Neuronal stem cell (in vitro differentiated cells): ENCODE measurements at places on chromosomes 12 and 14.

- DNase-seq: no peak
Observed at GRCh38 chr12:22828066-22828465, 203.1 kb downstream of the ETNK1 start.

DNA sequence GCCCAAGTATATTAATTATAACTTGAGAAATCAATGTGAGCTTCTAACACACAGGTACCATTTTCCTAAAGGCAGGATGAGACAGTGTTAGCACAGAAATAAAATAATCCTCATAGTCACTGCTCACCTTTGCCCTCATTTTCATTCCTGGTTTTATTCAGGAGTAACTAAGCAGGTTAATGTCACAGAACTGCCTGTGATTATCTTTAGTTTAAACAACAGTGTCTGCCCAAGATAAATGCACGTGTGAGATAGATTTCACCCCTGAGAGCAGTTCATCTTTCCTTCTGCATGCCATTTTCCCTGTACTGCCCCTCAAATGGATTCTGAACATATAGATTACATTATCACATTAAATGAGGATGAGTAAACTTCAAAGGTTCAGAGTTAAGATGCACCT lies 250.7 kb downstream of the RMST start:
- no peak for DNase-seq

DNA sequence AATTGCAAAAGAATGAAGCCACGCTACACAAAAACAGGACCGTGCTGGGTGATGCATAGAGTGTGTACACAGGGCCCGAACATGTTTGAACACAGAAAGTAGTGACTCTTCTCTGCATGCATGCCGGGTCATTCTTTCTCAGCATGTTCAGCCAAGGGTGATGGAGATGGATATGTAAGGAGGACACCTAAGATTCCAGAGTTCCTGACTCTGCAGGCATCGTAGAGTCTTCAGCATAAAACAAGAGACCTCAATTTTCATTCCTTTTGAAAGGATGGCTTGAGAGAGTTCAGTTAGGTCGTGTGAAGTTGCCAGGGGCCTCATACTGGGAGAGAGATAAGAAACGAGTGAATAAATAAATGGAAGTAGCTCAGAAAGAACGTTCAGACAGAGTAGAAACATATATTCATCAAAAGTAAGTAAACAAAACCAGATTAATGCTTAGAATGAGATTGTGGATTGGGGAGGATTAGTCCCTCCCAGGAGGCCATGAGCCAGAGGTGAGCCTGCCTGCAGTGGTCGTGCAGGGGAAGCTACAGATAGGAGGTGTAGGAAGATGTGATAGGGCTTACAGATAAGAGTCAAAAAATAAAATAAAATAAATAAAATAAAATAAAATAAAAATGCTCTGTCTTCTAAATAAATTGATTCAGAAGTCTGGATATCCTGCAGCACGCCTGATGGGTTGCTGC lies 27.6 kb upstream of the SEL1L start:
- DNase-seq: no peak

DNA sequence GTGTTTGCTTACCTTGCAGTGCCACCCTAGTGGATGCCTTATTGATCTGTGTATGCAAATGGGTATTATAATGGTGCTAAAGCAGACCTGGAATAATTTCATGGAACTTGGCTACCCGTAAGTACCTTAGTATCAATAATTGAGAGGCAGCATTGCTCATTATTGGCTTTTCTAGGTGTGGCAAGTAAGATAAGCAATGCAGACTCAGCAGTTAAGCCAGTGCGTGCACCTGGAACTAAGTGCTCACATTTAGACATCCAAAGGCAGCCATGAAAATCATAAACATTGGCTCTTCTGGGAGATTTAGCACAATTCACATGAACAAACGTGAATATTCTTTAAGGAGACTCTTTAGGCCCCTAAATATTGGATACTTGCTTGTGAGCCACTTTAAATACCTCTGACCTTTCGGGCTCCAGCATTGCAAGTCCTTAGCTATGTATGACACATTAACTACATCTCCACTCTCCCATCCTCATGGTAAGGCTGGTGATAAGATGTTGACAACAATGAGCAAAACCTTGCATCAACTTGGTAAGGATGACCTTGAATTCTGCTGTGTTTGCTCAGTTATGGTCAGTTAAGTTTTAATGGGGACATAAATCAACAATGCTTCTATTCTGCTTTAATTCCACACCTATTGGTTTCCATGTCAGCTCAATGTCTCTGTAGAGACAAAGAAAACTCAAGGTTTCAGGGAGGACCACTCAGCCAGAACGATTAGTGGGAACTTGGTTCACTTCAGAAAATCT lies 112.0 kb downstream of the SLC5A8 start:
- no peak for DNase-seq

GRCh38 chr12:690466-690865 lies 27.2 kb upstream of the NINJ2 start:
- no peak for DNase-seq

GRCh38 chr12:127270193-127270592 lies 996.8 kb upstream of the TMEM132C start:
- no peak for DNase-seq

- no peak for DNase-seq
Observed at GRCh38 chr12:96237465-96238077, 43.4 kb downstream of the ELK3 start.

DNA sequence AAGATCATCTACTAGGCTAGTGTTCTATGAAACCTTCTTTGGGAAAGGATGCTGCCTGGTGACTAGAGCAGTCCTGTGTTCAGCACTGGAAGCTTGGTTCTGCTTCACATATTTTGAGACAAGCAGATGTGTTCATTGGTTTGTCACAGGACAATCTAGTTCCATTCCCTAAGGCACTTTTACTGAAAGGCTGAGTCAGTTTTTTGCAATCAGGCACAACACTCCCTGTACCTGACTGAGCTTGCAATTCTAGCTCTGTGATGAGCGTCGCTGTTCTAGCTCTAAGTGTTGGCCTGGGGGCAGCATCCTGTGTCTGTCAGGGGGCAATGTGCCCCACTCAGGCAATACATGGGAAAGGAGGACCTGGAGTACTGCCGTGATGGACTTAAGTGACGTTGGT lies 144.4 kb downstream of the CAND1 start:
- no peak for DNase-seq

- no peak for DNase-seq
Observed at GRCh38 chr14:31300296-31300695, 92.7 kb upstream of the HECTD1 start.

DNA sequence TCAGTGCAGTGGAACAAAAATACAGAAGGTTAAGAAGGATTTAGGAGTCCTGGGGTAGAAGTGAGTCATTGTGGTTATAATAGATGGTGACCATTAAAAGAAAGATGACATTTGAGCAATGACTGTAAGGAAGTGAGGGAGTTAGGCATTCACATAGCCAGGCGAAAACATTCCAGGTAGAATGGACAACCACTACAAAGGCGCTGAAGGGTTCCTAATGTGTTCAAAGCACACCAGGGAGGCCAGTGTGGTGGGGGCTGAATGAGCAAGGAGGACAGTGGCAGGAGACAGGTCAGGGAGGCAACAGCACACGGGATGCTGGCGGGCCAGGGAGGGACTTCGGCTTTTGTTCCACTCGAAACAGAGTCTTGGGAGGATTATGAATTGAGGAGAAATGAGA lies 129.9 kb downstream of the NPAS3 start:
- no peak for DNase-seq

DNA sequence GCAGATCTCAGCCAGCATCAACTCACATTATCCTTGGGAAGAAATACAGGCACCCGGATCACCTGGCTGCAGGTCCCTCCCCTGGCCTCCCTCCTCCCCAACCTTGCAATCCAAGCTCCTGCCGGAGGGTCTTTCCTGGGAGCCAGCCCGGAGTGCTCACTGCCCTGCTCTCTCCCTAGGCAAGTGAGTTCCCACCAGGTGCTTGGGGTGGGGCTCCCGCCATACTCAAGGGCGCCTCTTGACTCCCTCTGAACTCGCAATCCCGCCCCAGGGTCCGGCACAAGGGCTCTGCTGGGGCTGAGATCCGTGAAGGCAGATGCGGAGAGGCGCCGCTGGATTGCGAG lies 1.2 kb upstream of the CEP170B start:
- no peak for DNase-seq

DNA sequence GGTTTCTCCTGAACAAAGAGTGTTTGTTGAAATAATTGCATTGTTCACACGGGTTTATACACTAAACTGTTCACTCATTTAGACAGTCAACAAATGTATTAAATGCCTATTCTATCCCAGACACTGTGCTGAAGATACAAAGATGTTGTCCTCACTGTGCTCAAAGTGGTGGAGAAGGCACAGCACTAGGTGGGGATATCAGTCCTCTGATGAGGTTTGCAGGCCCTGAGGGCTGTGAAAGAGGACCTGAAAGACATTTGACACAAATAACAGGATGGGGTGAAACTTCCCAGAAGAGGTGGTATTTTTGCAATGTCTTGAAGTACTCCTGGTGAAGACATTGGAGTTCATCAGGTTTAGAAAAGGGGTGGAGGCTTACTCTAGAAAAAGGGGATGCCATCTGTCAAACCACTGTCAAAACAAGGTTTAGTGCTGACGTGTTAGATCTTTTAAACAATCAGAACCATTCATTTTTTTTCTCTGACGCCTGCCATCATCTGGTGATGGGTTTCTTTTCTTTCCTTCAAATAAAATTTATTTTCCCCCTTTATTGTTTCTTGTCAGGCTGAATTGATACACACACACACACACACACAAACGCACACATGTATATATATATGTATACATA lies 69.5 kb downstream of the ACSS3 start:
- no peak for DNase-seq

GRCh38 chr14:101084436-101084826 lies 180.9 kb upstream of the RTL1 start:
- DNase-seq: no peak

GRCh38 chr12:3418609-3419390 lies 72.2 kb upstream of the PRMT8 start:
- no peak for DNase-seq

DNA sequence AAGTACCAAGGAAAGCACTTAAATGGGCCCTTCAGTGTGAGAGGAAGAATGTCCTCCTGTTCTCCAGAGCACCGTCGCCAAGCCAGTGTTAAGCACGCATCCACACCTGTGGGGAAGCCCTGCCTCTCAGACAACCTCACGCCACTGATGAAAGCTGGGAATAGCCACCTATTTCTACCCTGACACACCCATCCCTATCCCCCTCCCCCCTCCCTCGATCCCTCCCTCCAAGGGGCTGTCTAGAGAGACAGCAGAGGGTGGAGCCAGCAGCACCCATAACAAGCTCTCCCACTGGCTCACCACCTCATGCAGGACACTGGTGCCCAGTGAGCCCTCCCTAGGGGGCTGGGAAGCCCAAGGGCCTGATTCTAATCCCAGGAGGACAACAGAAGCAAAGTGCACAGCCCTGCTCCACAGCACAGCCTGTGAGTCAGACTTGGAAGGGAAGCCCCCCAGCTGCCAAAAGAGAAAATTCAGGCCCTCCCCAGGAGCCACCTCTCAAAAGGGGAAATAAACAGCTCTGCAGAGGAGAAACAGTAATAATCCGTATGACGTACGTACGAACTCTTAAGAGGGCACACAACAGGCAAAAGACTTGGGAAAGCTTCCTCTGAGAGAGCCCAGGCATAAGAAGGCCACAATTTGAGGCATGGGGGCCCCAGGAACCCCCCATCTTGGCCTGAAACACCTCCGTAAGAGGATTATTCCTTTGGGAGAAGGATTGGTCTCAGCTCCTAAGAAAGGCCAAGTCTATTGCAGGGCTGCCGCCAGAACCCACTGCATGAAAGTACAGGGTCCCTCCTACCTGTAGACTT lies 7.8 kb downstream of the PITPNM2 start:
- no peak for DNase-seq

GRCh38 chr14:60970146-60970545 lies 10.7 kb downstream of the TRMT5 start:
- DNase-seq: no peak

GRCh38 chr14:44626423-44626822 lies 119.3 kb upstream of the FSCB start:
- no peak for DNase-seq
